ENCODE measurements at places on chromosomes 7 and 10.

- no peak for DNase-seq
Measured at GRCh38 chr10:70162892-70163201, 7.5 kb downstream of the SAR1A start.

GRCh38 chr10:31999070-31999660 lies 57.1 kb downstream of the KIF5B start:
- no peak for DNase-seq

GRCh38 chr7:110808361-110808760 lies 282.6 kb upstream of the LRRN3 start:
- DNase-seq = no peak

DNA sequence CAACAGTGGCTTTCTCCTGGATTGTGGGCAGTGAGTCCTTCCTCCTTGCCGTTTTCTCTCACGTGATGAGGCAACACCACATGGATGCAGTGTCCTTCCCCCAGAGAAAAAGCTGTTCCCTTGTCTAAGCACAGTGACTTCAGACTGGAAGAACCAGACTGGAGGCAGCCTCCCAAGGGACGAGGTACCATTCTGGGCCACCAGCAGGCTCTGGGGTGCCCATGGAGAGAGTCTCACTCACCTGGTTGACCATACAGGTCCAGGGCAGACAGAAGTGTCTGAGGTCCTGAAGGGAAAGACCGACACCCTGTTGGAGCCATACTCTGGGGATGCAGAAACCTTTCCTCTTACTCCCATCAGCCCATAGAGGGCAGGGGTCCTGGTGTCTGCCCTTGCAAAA lies 69.2 kb upstream of the DOCK1 start:
- no peak for DNase-seq

DNA sequence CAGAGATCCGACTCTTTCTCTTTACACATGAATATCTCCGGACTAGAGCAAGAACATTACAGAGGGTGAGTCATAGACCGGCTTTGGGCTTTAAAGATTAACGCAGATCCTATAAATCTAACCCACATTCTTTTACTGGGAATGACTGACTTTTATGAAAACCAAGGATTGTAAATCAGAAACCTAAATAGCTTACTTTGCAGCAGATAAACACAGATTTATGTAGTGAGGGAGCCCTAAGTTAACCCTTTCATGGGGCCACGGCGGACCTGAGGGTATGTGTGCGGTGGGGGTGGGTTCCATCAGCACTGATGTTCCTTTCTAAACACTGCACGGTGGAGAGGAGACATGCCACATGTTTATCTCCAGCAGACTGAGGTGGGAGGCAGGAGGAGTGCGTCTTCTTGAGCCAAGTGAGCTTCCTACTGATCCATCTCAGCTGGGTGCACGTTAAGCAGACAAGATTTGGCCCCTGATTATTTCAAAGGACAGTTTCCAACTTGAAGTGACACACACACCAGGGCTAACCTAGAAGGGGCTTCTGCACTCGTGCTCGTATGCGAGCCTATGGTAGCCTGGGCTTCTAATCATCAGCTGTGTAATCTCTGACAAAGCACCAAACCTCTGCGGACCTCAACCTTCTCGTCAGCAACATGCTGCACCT lies 127.6 kb downstream of the WDR11 start:
- DNase-seq = no peak

DNA sequence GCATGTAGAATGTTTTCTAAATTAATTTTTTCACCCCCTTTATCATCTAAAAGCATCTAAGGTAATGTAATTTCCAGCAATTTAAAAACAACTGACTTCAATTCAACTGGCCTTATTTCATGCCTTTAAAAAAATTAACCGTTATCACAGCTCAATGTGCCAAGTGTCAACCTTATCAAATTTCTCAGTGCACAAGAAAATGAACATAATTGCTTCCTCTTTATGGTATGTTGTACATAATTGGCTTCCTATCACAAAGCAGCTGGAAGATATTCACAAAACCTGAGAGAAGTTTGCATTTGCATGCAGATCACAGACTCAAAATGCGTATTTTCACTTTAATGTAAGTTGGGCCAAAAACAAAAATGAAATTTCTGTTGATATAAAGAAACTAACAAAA lies 966.4 kb downstream of the GRM8 start:
- no peak for DNase-seq

DNA sequence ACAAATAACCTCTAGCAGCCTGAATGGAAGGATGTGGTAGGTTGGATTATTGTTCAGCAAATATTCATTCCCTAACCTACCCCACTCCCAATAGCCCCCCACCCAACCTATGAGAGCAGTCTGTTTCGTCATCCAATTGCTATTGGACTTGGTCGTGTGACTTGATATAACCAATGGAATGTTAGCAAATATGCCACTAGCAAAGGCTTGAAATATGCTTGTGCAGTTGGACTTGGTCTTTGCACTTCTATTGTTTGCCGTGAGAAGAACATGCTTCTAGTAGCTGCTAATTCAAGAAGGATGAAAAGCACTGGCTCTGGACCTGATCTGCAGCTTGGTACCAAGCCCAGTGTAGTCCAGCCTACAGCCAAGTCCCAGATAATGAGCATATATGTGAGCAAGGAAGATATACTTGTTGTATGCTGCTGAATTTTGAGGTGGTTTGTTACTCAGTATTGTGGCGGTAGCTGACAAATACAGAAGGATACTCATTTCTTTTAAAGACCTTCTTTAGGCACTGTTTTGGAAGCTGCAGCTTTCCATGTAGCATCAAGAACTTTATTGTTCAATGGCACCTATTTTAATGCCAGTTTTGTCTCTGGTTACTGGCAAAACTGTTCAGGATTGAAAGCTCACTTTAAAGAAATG lies 180.4 kb downstream of the EXOC4 start:
- DNase-seq = no peak

- no peak for DNase-seq
Measured at GRCh38 chr10:105925045-105925785, 1239.3 kb downstream of the SORCS1 start.

DNA sequence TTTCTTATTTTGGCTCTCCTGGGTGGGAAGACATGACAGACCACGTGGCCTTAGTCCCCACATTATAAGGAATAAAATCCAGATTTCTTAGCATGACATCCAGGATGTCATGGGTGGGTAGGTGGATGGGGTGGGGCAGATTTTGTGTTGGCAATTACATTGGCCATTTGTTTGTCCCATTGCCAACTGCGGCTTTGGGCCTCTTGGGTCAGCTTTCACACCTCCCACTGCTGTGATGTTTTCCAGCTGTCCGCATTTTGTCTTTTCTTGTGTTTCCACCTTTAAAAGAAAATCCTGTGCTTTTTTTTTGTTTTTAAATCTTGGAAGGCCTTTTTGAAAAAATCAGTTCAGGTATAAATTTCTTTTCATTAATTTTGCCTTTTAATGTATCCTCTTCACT lies 237.0 kb downstream of the SDK1 start:
- DNase-seq = no peak

DNA sequence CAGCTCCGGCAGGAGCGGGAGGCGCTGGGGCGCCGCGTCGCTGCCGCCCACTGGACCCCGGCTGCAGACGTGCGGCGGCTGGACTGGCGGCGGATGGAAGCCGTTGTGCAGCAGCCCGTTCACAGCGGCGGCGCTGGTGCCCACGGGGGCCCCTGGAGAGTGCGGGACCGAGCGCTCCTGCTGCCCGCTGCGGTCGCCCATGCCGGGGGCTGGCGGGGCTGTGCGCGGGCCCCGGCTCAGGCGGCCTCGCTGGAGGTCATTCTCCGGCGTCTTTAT lies 413 bp downstream of the PANK1 start:
- no peak for DNase-seq

- no peak for DNase-seq
Measured at GRCh38 chr7:154794147-154794780, 208.7 kb downstream of the PAXIP1 start.

- DNase-seq = no peak
Measured at GRCh38 chr7:3218411-3219225, 82.4 kb upstream of the SDK1 start.

DNA sequence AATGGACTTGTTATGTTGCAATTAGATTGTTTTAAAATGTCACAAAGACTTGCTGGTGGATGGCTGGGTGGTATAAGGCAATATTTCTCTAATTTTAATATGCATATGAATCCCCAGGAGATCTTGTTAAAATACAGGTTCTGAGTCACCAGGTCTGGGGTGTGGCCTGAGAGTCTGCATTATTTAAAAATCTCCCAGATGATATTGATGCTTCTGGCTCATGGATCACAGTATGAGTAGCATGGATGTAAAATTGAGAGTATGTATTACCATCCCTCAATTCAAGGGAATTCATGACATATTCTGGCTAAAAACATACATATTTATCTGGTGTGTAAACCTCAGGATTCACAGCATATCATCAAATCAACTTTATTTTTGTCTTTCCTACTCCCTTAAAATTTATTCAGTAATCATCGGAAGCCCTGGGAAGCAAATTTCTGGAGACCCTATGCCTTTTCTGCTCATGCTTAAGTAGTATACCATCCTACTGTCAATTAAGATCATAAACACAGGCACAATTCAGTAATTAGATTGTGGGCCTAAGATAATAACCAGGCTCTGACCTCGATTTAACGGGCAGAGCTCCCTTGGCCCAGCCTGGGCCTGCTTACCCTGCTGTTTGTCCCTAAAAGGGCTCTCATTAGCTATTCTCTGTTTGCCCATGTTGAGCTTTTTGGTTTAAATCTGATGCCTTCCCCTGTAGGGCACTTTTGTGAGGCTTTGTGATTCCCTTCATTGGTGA lies 29.6 kb upstream of the ICA1 start:
- DNase-seq = no peak

DNA sequence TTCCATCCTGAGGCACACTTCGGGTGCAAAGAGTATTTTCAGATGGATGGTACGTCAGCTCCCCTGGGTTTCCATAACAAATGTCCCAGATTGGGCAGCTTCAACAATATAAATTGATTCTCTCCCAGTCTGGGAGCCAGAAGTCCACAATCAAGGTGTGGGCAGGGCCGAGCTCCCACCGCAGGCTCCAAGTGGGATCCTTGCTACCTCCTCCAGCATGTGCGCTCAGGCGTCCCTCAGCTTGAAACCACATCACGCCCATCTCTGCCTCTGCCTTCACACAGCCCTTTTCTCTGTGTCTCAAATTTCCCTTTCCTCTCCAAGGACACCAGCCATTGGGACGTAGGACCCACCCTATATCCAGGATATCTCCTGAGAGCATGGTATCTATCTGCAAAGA lies 153.5 kb downstream of the DIP2C start:
- no peak for DNase-seq

DNA sequence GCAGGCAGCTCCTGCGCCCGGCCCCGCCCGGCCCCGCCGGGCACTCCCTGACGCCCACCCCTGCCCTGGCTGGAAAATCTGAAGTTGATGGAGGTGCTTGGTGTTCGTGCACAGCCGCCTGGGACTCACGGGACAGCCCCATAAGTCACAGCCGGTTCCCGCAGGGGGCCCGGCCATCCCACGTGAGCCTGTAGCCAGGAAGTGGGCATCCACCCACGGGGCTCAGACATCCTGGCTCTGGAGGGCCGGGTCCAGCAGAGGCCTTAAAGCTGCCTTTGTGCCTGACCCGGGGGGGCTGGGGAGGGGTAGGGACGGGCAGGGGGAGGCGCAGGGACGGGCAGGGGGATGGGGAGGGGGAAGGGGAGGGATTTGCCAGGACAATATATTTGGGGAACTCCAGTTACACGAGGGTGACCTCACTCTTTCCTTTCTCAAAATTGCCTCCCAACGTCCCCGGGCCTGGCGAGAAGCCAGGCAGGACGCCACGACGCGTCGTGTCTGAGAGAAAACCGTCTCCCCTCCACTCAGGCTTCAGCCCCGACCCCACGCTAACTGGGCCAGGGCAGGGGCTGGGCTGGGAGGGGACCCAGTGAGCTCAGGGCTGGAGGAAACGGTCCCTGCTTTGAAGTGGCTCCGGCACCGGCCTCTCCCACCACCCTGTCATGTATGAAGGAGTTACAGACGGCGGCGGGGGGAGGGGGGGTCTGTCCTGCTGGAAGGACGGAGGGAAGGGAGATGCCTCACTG lies 82.1 kb upstream of the PDGFA start:
- peak; percentile 68 for DNase-seq

- no peak for DNase-seq
Measured at GRCh38 chr7:78047800-78048199, 249.2 kb downstream of the PHTF2 start.

GRCh38 chr10:16992611-16993119 lies 136.9 kb downstream of the CUBN start:
- DNase-seq = no peak

DNA sequence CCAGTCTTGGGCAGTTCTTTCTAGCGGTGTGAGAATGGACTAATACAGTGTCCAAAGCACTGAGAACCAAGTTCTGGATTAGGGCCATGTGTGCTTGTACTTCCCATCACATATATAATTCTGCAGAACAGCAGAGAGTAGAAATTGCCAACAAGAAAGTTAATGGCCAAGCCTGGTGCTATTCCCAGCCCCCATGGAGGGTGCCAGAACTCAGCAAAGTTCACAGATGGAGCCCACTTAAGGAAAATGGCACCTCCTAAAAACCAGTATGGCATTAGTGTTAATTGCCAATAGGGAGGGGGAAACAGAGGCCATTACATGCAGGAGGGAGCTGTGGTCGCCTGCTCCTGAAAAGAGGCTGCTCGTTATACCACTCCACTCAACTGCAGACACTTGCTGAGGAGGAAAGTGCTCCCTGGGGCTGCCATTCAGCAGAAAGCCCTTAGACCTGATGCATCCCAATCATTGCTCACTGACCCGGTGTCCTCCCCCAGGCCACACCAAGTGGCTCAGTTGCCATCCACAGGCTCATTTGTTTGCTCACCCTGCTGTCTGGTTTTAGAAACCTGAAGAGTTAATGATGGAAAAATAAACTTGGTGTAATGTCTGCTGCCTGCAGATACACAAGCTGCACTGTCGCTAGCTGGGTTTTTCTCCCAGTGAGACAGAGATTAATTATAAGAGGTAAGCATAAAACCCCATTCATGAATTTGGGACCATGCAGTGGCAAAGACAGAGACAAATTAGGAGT lies 280.6 kb downstream of the GFRA1 start:
- DNase-seq = no peak

- no peak for DNase-seq
Measured at GRCh38 chr10:12703813-12704212, 297.7 kb downstream of the CCDC3 start.

GRCh38 chr10:62081341-62082270 lies 180.1 kb downstream of the ARID5B start:
- no peak for DNase-seq

GRCh38 chr7:52302765-52303520 lies 732.5 kb upstream of the POM121L12 start:
- DNase-seq = no peak

- DNase-seq = no peak
Measured at GRCh38 chr7:152910545-152911225, 151.1 kb downstream of the ACTR3B start.

Data from bone marrow (tissue), 2 donors.